ENCODE measurements at places on chromosomes 1 and 21. TPM values are rescaled to one million over a fixed set of nuclear protein-coding genes. Genes with fewer than 3 reads are reported as not detected.

GRCh38 chr1:21590934-21591333, 78.2 kb downstream of the RAP1GAP start:
- H3K27ac ChIP-seq, result no peak overlapping the region
- peaks cover 40% of the 10 kb centered on the region for H3K4me1 ChIP-seq
- H3K4me3 ChIP-seq, result no peak overlapping the region
- H3K36me3 ChIP-seq, result no peaks in the 10 kb centered on the region

Gene OR2T1
- not detected for total RNA-seq

- no peaks in the 10 kb centered on the region for H3K27me3 ChIP-seq
- no peak overlapping the region for H3K4me3 ChIP-seq
- H3K36me3 ChIP-seq, result no peaks in the 10 kb centered on the region
- no peaks in the 10 kb centered on the region for H3K4me1 ChIP-seq
Measured at GRCh38 chr1:95991787-95992520, 729.6 kb upstream of the PTBP2 start.

- DNase-seq, result no peak
- H3K27me3 ChIP-seq, result no peaks in the 10 kb centered on the region
- no peak overlapping the region for H3K4me3 ChIP-seq
- no peak overlapping the region for H3K27ac ChIP-seq
- peaks cover 10% of the 10 kb centered on the region for H3K4me1 ChIP-seq
- no peaks in the 10 kb centered on the region for H3K36me3 ChIP-seq
Measured at GRCh38 chr21:42226626-42227025, 7.7 kb downstream of the ABCG1 start.

Gene SEMA4A
- 0.92 TPM for total RNA-seq

- no peak overlapping the region for H3K4me3 ChIP-seq
- no peaks in the 10 kb centered on the region for H3K27me3 ChIP-seq
- H3K27ac ChIP-seq, result no peak overlapping the region
- no peaks in the 10 kb centered on the region for H3K4me1 ChIP-seq
- no peak for DNase-seq
- peaks cover 78% of the 10 kb centered on the region for H3K36me3 ChIP-seq
Measured at GRCh38 chr21:46650476-46651098, 15.1 kb downstream of the PRMT2 start.

Measured in A673 (cell line).